Fibroblast of skin of scalp (primary cell): ENCODE measurements at places on chromosomes 13 and 19.

GRCh38 chr19:48970923-48971395 is 5.8 kb downstream of the FTL start:
- peak; percentile 73 for DNase-seq

GRCh38 chr19:42098781-42099180 is 22.8 kb downstream of the ZNF574 start:
- DNase-seq: no peak

GRCh38 chr13:94917824-94918223 is 205.5 kb upstream of the SOX21 start:
- DNase-seq: peak; percentile 3

DNA sequence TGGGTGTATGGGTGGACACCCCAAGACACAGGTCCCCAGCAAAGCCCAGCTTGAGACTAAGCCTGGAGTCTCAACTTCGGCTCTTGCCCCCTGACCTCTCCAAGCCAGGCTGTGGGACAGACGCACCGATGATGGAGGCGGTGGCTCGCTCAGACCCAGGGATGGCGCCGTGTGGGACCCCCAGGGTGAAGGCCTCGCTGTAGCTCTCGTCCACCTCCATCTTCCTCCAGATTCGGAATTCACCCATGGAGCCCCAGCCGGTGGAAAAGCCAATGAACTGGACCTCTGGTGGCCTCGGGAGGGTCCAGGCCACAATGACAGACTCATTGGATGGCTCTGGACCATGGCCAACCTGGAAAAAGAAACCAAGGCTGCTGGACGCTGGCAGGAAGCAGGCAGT is 39.1 kb downstream of the F2RL3 start:
- no peak for DNase-seq

GRCh38 chr19:18007917-18008673 is at the start of gene ARRDC2:
Gene ARRDC2 (plus strand): TSS chr19:18008170. CDS start chr19:18008311, 141 bp downstream.
- peak; percentile 94 for DNase-seq

DNA sequence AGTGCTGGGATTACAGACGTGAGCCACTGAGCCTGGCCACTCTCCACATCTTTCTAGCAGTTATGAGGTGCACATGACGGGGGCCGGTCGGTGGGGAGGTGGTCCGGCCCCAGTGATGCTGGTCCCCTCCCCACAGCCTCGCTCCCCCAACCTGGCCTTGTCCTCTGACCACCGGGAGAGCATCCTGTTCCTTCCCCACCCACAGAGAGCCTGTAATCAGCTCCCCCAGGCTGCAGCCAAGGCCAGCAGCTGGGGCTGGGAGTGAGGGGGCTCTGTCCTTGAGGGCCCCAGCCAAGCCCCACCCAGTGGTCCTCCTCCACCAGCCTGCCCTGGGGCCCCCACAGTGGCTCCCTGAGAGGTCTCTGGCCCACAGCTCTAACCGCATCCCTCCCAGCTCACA is 3.0 kb upstream of the INSL3 start:
- DNase-seq: no peak

DNA sequence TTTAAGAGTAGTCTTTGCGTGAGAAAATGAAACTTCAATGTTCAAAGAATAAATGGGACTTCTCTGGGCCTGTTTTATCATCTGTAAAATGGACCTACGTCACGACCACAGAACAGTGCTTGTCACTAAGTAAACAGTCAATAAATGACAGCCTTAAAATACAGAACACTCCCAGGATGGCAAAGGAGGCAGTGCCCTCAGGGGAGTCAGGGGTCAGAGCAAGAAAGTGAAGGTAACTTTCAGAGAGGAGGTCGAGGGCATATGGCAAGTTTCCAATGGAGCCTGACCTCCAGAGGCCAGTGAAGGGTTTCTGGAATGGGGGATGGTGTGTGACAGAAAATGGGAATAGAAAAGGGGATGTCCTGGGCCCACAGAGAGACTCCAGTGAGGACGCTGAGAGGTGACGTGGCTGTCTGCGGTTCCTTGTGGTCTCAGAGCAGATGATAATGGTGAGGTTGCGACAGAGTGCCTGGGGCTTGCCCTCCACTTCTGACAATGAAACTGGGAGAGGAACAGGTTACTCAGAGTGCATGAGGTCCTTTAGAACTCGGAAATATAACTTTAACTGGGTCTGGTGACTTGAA is 91.8 kb downstream of the UBL3 start:
- DNase-seq: no peak

DNA sequence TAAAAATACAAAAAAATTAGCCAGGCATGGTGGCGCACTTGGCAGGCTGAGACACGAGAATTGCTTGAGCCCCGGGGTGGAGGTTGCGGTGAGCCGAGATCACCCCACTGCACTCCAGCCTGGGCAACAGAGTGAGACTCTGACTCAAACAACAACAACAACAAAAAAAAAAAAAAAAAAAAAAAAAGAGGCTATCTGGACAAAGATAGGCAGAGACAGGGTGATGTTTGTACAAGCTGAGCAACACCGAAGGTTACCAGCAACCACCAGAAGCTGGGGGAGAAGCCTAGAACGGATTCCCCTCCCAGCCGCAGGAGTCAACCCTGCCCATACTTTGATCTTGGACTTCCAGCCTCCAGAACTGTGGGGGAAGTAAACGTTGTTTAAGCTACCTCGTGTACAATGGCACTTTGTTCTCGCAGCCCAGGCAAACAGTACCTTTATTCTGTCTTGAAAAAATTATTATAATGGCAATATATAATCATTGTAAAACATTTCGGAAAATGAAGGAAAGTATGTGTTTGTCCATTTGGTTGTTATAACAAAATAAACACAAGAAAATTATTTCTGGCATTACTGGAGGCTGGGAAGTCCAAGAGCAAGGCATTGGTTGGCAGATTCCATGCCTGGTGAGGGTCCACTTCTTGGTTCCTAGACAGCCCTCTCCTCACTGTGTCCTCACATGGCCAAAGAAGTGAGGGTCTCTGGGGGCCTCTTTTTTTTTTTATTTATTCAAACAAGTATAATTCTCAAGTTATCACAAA is 39.8 kb upstream of the LATS2 start:
- no peak for DNase-seq

- no peak for DNase-seq
Observed at GRCh38 chr19:18725841-18726770, 42.6 kb downstream of the CRTC1 start.

DNA sequence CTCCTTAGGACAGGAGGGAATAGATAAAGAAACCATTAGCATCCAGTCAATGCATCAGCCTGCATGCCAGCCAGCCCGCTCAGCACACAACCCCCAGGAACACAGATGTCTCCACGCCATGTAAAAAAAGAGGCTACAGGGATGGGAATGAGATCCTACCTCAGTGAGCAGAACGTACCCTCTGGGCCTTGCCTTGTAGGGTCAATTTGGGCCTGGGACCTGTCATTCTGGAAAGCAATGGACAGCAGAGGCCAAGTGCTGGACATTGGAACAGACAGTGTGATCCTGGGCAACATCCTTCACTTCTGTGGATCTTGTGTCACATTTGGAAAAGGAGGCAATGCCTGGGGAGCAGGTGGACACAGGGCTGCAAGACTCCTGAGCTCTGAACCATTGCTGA is 26.0 kb downstream of the VSTM2B start:
- no peak for DNase-seq

DNA sequence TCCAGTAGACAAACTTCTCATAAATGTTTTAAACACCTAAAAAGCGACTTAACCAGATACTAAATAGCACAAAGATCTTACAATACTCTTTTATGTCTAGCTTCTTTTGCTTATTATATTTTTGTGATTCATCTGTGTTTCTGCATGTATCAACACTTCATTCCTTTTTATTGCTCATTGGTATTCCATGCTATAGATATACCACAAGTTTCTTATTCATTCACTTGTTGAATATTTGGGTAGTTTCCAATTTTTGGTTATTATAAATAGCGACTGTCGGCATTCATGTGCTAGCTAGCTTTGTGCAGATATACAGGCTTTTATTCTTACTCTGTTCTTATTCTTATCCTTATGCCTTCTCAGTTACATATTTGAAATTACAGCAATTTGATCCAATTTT is 50.0 kb upstream of the RGCC start:
- DNase-seq: peak; percentile 44

GRCh38 chr13:24629320-24629719 is 50.9 kb upstream of the ATP12A start:
- DNase-seq: no peak

GRCh38 chr19:17076543-17076991 is 990 bp downstream of the MYO9B start:
- no peak for DNase-seq

DNA sequence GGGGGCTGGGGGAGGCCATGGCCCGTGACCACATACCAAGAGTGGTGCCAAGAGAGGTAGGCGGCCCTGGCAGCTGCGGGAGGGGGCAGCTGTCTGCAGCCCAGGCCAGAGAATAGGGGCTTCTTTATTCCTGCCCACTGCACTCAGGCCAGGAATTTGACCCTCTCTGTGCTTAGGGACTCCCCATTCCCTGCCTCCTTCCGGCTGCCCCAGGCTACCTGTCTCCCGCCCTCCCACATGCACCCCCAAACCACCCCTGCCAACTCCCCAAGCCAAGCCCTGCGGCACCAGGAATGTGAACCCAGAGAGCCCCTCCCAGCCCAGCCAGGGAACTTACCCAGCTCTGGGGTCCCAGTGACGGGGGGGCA is 687 bp downstream of the PLEKHA4 start:
- DNase-seq: no peak

GRCh38 chr19:53432088-53432661 is 391 bp downstream of the ZNF761 start:
- DNase-seq: peak; percentile 6

- peak; percentile 17 for DNase-seq
Observed at GRCh38 chr13:21673789-21674489, 3.1 kb downstream of the FGF9 start.

- no peak for DNase-seq
Observed at GRCh38 chr13:50708461-50708860, 135.0 kb downstream of the DLEU7 start.

DNA sequence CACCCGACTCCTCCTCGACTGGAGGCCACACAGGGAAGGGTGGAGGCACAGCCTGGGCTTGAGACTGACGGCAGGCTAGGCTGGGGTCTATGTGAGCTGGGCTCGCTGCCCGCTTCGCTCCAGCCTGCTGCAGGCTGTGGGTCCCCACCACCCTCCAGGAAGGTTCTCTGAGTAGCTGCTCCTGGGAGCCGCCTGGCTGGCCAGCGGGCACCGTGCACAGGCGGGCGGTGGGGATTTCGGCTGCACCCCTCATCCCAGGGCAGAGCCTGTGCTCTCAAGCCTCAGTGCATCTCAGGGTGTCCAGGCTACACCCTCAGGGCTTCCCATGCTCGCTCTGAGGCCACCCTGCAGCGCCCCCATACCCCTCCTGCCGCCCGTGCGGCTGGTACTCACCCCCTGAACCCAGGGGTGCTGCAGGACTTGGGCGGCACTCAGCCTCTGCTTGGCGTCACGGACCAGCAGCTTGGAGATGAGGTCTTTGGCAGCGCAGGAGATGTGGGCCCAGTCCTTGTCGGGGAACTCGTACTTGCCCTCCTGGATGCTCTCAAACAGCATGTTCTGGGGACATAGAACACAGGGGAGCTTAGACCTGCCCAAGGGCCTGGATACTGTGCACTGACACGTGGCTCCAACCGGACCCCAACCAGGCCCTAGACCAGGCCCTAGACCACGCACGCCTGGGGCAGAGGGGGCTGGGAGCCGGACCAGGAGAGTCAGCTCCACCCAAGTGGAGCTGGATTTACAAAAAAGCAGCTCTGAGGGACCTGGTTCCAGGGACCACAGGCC is 10.2 kb downstream of the MKNK2 start:
- DNase-seq: no peak

DNA sequence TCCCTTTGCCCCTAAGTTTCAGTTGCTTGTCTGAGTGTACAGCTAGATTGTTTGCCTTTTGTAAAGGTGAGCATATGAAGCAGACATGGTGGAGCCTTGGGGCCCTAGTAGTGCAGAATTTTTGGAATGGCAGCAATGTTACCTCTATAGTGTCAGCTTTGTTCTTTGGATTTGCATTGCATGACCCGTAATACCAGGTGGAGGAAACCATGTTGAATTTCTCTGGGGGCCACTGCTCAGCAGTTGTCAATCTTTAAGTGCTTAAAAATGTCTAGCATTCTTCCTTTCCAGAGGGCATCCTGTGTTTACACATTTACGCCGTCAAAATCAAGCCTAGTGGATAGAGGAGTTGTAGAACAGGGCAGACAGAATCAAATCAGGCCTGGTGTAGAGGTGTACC is 303.3 kb downstream of the ATP8A2 start:
- DNase-seq: no peak

- peak; percentile 49 for DNase-seq
Observed at GRCh38 chr13:106551751-106552150, 16.2 kb downstream of the ARGLU1 start.

DNA sequence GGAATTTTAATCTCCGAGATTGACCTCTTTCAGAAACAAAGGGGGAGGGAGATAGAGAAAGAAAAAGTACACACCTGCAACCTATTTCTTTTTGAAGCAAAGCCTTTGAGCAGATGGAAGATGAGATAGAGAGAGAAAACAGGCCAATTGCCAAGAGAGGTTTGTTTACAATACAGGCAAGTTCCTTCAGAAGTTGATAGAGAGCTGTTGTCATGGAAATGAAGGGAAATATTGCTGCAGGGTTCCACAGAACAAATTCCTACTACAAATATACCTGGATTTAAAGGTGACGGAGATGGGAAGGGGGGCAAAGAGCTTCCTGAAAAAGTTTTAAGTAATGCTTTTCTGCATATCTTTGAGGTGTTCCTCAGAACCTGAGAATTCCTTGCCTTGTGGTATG is 388.4 kb downstream of the NDFIP2 start:
- no peak for DNase-seq

GRCh38 chr19:39996218-39996810 is 546 bp upstream of the ZNF546 start:
- peak; percentile 66 for DNase-seq

DNA sequence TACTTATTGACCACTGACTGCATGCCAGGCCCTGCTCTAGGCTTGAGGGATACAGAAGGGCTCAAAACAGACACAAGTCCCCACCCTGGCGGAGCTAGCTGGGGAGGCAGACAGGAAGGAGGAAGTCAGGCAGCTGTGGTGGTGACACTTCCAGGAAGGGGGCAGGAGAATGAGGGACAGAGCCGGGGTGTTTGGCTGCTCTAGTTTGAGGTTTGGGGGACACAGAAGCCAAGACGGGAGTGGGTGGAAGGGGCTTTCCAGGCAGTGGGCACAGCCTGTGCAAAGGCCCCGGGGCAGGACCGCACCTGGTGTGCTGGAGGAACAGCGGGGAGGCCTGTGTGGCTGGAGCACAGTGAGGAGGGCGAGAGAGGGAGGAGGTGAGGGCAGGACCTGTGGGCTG is 4.0 kb downstream of the MRPL54 start:
- no peak for DNase-seq

DNA sequence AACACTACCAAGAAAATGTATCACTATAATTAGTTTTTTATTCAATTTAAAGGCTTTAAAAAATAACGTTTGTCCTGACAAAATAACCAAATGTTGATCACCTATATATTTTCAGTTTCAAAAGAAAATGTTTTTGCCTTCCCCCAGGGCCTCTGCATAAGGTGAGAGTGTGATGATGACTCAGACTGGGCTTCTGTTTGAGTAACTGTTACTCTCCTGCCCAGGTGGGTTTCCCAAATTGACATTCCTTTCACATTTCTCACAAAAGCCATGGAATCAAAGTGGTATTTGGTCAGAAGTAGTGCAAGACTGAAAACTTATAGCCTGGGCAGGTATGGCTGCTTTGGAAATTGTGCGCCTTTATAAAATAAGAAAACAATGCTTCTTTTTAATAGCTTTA is 180.6 kb downstream of the COG6 start:
- DNase-seq: no peak

- no peak for DNase-seq
Observed at GRCh38 chr13:98959291-98959690, 18.6 kb downstream of the DOCK9 start.
